ENCODE measurements at places on chromosomes 6 and 20.

GRCh38 chr6:105645156-105645555 is 242.3 kb upstream of the PREP start:
- no peak for DNase-seq

DNA sequence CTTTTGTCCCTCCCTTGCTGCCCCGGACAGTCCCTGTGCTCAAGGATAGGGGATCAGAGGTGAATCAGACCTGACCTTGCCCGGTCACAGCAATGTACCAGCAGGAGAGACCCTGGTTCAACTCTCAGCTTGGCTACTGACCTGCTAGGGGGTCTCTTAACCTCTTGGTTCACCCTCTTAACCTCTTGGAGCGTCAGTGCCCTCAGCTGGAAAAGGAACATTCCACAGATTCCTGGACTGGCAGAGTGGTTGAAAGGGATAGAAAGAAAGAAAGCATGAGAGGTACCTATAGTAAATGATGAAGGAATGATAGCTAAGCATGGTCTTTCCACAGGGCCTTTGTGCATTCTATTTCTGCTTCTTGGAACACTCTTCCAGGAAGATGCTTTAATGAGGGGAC is 25.2 kb downstream of the SNAI1 start:
- no peak for DNase-seq

DNA sequence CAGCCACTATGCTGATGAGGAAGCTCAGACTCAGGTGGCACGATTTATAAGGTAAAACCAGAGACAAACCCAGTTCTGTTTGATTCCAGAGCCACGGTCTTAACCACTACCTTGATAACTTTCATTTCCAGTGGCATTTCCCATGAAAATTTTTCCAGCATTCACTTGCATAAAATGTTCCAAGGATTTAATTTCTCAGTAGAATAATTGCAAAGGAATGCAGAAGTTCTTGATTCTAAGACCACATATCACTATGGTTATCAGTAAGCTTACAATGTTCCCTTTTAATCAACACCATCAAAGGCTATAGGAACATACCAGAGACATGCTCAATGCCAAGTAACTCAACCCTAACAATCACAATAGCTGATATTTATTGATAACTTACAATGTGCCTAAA is 306.0 kb upstream of the HS3ST5 start:
- no peak for DNase-seq

GRCh38 chr20:53080687-53080962 is 108.5 kb downstream of the TSHZ2 start:
- DNase-seq: no peak

- DNase-seq: no peak
Observed at GRCh38 chr6:90764001-90764400, 177.1 kb upstream of the MAP3K7 start.

GRCh38 chr6:167570460-167571400 is 245.8 kb downstream of the TTLL2 start:
- DNase-seq: no peak

- DNase-seq: peak; percentile 75
Observed at GRCh38 chr6:105259913-105260889, 80.4 kb upstream of the POPDC3 start.

GRCh38 chr20:57656252-57656820 is 36.1 kb upstream of the ZBP1 start:
- DNase-seq: no peak

GRCh38 chr20:60507087-60507694 is 549.0 kb downstream of the CDH26 start:
- no peak for DNase-seq

DNA sequence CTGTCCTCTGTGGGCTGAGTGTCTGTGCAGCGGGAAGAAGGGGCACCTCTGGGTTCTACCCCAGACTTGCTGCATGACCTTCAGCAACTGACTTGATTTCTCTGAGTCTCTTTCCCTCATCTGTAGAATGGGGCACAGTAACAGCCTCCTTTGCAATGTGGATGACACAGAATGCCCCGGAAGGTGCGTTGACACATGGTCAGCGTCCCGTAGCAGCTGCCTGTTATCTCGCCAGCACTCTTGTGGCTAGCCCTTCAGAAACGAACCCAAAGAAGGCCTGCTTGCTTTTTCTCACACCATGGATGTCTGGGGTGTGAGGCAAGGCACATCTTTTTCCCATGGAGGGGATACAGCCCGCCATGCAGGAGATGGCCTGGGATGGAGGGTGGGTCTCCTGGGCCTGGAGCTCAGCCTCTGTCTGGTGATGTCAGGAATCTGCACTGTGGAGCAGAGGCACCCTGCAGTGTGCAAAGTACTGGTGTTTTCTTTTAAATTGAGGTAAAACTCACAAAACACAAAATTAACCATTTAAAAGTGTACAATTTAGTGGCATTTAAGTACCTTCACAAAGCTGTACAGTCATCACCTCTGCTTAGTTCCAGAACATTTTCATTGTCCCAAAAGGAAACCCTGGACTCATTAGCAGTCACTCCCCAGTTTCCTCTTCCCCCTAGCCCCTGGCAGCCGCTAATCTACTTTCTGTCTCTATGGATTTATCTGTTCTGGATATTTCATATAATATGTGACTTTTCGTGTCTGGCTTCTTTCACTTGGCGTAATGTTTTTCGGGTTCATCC is 59.8 kb upstream of the FAM83D start:
- DNase-seq: no peak
